ENCODE measurements at places on chromosomes 4 and X.
A peak's percentile ranks its signal among the peaks of the same experiment; 100 is the strongest.

GRCh38 chr4:121139533-121140222 lies 24.4 kb downstream of the TNIP3 start:
- no peak for DNase-seq

- no peak for DNase-seq
Measured at GRCh38 chr4:14807856-14808255, 194.4 kb upstream of the CPEB2 start.

GRCh38 chrX:12951595-12951975 lies 23.3 kb upstream of the TMSB4X start:
- no peak for DNase-seq

DNA sequence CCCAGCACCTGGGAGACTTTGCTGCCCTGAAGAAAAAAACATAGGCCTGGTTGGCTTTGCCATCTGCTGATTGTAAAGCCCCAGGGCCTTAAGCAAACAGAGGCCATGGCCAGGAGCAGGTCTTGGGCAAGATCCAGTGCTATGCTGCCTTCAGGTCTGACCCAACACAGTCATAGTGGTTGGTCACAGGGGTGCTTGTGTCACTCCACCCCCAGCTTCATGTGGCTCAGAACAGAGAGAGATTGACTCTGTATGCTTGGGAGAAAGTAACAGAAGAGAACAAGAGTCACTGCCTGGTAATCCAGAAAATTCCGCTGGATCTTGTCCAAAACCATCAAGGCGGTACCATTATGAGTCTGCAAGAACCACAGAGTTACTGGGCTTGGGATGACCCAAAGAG lies 24.4 kb upstream of the SMARCA5 start:
- no peak for DNase-seq

DNA sequence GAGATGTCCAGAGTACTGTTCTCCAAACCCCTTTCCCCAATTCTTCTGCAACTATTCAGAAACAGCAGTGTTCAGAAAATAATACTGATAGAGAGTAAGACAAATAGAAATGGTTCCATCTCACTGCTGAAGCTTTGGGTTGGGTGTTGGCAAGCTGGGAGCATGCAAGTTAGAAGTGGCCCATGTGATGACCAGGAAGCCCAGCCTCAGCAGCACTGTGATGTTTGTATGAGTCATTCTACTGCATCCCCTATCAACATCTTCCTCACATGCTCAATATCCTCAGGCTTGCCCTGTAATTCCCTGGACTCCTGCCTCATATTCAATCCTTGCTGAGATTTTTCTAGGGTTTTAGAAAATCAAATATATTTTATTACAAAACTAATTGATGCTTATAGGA lies 96.5 kb downstream of the CHRDL1 start:
- no peak for DNase-seq

DNA sequence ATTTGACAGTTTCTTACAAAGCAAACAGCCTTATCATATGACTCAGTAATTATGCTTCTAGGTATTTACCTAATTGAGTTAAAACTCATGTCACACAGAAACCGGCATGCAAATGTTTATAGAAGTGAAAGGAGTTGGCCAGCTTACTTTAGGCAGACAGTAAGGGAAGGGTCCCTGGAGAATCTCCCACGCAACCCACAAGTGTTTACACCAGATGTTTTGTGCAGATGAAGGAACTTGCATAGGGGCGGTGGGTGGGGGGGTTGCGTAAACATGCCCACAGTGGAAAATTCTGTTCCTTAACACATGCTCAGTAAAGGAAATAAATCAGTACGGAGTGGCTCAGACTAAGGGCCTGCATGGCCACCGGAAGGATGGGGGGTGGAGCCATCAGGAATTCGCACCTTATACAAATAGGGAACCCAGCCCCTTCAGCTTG lies 330.5 kb upstream of the AADAT start:
- DNase-seq = no peak

DNA sequence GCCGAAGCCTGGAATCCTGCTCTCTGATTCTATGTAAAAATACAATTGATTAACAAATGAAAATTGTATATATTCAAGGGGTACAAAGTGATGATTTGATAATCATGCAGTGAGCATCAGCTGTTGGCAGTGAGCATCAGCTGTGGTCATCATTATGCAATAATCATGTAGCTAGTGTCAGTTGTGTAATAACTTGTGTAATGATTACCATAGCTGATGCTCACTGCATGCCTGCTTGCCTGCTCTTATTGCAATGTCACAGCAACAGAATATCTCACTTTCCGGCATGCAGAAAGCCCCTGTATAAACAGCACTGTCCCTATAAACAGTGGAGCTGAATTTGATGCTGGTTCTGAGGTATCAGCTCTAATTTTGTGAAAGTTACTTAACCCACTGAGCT lies 46.8 kb downstream of the SULT1B1 start:
- no peak for DNase-seq

DNA sequence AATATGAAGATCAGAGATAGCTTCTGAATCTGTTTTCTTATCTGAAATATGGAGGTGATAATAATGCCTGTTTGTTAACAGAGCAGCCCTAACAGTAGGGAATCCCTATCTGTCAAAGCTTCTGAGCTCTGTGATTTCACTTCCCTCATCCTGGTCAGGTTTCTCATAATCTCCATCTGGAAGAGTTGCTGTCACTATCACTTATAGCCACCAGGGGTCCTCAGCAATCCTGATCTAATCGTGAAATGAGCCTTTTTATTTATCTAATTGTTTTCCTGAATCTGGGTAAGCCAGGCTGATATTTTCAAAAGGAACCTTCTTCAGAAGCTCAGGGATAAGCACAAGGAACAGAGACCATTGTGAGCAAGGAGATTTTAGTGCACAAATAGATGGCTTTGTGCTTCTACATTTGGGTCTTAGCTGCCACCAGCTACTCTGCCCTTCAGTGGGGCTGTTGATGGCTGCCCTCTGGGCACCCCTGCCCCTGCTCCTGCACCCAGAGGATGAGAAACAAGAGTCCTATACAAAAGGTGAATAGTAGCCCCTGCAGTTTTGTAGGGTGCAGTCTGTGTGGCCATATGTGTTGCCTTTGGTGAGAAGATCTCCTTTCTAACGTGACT lies 196.4 kb upstream of the RADX start:
- no peak for DNase-seq

DNA sequence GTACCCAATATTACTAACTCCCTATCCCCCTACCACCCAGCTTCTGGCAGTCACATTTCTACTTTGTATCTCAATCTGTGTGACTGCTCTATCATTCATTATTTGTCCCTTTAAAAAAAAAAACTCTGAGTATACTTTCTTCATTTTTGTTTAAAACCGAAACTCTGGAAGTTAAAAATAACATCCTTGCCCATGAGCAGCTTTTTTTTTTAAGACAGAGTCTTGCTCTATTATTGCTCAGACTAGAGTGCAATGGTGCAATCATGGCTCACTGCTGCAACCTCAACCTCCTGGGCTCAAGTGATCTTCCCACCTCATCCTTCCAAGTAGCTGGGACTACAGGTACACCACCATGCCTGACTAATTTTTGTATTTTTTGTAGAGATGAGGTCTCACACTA lies 15.8 kb downstream of the UBE2K start:
- DNase-seq = no peak

GRCh38 chr4:123052007-123052406 lies 129.6 kb upstream of the NUDT6 start:
- DNase-seq = no peak

- DNase-seq = no peak
Measured at GRCh38 chr4:56656346-56656643, 24.8 kb downstream of the HOPX start.

- no peak for DNase-seq
Measured at GRCh38 chr4:52172166-52172565, 121.1 kb downstream of the SPATA18 start.

DNA sequence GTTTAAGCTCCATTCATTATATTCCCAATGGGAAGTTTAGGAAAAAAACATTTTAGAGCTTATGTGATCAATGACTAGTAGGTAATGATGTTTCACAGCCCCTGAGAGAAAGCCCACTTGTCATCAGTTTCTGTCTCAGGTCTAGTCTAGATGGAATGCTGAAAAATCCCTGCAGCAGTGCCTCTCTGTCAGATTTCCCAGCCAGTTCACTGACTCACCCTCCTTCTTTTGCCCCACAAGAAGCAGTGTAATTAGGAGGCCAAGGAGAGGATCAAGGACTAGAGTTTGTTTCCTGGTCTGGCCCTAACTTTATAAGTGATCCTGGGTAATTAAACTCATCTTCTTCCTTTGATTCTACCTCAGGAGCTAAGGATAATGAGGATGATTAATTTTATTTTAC lies 118.7 kb upstream of the ANXA3 start:
- DNase-seq = no peak

- no peak for DNase-seq
Measured at GRCh38 chrX:121949041-121949760, 901.8 kb downstream of the GLUD2 start.

DNA sequence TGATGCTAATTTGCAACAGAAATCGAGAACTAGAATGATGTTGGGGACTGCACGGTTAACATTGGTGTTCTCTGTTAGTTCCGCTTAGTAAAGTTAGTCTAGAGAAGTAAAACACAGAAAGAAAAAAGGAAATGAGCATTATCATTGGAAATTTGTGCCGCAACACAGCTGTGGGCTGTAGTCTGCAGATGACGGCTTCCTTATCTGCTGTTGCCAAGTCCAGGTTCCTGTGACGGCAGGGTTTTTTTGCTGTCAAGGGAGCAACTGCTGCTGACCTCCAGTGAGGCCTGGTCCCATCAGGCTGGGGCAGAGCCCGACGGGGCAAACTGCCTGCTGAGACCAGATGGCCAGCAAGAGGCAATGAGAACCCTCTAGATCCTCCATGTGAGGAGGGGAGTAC lies 38.9 kb upstream of the PHEX start:
- DNase-seq = no peak

GRCh38 chr4:168496834-168497233 lies at the start of gene PALLD:
PALLD (plus strand) TSS chr4:168497052.
- DNase-seq = no peak

GRCh38 chrX:43699475-43699874 lies 43.4 kb downstream of the MAOA start:
- no peak for DNase-seq

GRCh38 chrX:16807548-16807947 lies 21.3 kb downstream of the TXLNG start:
- peak; percentile 76 for DNase-seq

DNA sequence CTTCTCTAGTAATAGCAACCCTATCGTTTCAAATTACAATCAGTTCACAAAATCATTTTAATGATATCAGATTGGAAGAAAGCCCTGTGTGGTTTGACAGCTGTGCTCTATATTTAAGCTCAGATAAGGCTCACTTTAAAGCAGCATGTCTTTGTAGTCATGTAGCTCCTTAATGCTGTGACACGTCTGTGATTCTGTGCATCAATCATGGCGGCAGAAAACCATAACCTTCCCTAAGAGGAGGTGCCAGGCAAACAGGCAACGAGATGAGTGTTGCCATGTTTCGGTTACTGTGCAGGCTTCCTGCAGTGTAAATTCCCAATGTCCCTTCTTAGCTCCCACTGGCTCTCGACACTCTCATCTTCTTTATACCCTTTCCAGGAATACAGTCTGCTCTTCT lies 212.7 kb downstream of the GRID2 start:
- no peak for DNase-seq

DNA sequence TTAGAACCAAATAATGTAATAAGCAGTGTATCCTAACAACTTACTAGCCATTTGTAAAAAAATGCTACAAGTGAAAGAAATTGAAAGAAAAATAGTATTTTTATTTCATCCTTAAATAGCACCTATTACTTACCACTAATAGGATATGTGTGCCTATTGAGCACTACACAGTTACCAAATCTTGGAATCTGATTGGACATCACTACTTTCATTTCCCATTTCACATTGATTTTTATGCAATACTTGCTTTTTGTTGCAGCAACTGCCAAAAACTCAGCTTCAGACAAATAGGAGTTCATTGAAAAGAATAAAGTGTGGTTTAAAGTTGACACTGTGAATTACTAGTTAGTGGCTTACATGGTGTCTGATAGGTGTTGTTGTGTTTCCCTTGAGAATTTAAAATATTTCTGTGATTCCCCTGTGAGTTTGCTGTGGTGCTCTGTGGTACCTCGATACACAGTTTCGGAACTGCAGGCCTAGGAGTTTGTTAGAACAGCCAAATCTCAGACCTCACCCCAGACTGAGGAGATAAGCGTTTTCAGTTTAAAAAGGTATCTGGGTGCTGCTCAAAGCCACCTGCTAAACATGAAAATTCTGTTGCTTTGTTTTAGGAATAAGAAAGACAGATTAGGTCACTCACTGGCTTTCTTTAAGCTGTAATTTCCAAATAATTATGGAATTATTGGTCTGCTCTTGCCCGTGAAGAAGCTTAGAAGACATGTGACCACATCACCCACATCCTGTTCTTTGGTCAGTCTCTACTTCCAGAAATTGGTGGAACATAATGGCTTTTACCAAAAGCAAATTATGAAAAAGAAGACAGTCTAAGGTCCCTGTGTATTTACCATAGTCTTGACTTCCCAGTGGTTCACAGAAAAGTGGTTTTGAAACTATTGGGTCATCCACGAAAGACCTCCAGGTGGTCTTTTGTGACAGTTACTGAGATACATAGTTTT lies 97.8 kb downstream of the SYTL5 start:
- no peak for DNase-seq

GRCh38 chr4:110636680-110637407 lies 14.0 kb upstream of the PITX2 start:
- DNase-seq = peak; percentile 95

DNA sequence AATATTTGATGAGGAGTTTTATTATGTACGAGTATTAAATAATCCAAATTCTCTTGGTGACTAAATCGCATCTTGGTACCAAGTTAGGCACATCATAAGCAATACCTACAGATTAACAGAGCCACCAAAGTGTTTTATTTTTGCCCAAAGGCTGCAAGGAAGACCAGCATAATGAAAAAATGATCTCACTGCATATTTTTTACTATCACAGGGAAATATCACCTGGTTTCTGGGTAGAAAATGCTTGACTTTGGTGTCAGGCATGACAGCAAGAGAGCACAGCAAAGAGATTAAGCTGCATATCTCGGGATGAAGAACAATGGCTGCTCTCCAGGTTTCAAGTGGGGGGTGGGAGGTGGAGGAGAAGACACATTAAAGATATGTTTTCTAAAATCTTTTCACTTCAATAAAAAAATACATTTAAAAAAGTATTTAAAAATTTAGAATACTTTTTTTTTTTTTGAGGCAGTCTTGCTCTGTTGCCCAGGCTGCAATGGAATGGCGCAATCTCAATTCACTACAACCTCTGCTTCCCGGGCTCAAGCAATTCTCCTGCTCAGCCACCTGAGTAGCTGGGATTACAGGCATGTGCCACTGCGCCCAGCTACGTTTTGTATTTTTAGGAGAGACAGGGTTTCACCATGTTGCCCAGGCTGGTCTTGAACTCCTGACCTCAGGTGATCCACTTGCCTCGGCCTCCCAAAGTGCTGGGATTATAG lies 86.1 kb downstream of the FRYL start:
- no peak for DNase-seq

GRCh38 chr4:175407926-175408325 lies 404.1 kb downstream of the GPM6A start:
- DNase-seq = no peak

- DNase-seq = no peak
Measured at GRCh38 chr4:39205476-39205875, 23.1 kb downstream of the WDR19 start.

Data from osteoblast (primary cell).